Liver (tissue), 10 donors: ENCODE measurements at places on chromosomes 16 and 17. TPM values are rescaled to one million over a fixed set of nuclear protein-coding genes. Genes with fewer than 3 reads are reported as not detected.

Gene MARCHF10
- total RNA-seq = not detected

Gene KRTAP2-1
- not detected for total RNA-seq

DNA sequence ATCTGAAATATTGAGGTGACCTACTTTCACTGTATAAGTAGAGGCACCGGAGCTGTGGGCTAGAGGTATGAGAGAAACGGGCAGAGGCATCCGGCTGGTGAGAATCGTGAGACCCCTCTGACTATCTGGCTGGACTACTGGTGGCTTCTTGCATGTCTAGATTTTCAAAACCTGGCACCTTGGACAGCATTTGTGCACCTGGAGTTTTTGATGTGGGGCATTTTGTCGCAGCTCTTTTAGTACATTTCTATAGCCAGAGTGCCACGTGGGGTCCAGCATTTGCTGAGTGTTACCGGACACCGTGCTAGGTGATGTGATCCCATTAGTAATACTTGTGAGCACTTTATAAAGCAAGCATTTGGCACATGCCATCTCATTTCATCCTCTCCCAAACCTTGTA, 32.6 kb upstream of the SHISA9 start:
- DNase-seq = no peak

DNA sequence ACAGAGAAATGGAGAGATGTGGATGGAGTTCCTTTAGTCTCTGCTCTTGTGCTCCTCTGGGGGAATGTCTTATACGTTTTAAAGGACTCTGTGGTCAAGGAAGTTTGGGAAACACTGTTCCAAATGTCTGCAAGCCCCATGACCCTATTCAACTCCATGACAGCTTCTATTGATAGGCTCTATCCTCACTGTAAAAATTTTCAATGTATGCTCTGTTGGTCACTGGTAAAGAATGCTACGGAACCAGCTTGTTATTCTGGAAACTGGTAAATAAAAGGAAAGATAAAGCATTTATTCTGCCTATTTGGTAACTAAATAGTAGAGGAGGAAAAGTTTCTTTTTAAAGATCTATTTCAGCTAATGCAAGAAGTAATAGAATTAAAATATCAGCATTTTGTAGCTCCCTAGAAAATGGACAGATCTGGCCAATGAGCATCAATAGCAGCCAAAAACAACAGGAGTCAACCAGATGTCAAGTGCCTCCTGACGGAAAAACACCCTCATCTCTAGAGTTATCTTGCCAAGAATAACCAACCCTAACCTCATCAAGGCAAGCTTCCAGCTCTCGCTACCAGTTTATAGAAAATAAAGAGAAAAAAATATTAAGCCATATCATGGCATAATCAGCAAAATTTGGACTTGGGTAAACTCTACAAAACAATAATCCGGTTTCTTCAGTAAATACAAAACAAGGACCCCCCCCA, 16.1 kb downstream of the GDE1 start:
- no peak for DNase-seq

GRCh38 chr16:50745940-50746339, 4.1 kb downstream of the CYLD start:
- DNase-seq = no peak

- DNase-seq = no peak
Measured at GRCh38 chr17:35448899-35449227, 297 bp upstream of the SLFN13 start.

GRCh38 chr17:32755045-32755805, 121.7 kb downstream of the MYO1D start:
- DNase-seq = no peak

DNA sequence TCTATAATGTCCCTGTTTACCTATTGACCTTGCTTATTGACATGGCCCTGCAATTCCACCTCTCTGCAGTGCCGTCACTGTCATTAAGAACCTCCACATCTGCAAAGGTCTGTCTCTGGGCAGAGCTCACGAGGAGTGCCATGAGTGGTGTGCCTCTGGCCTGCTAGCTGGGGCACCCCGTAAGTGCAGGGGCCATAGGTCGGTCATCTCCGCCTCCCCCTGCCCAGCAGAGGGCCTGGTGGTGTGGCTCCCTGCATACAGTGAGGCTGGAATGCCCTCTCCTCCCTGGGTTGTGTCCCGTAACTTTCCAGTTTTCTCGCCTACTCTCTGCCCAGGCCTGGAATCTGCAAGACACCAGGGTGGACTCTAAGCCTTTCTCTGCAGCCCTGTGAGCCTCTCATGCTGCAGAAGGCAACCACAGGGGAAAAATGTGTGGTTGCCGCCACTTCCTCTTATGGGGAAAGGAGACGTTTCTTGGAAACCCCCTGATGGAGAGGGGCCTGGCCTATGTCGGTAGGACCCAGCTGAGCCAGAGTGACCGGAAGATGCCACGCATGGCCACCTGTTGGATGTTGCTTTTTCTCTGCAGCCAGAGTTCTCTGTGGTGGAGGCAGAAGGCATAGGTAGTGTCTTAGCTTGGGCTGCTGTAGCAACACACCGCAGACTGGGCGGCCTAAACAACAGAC, 2.7 kb upstream of the SNX20 start:
- DNase-seq = no peak
